ENCODE measurements at places on chromosomes 3 and 15. TPM values are rescaled to one million over a fixed set of nuclear protein-coding genes. Genes with fewer than 3 reads are reported as not detected.
A peak's percentile ranks its signal among the peaks of the same experiment; 100 is the strongest.

The GOLGA8T gene
- total RNA-seq: not detected

GRCh38 chr15:97126553-97127233, 796.2 kb downstream of the NR2F2 start:
- no peaks in the 10 kb centered on the region for H3K27me3 ChIP-seq
- no peak for DNase-seq
- H3K36me3 ChIP-seq: no peaks in the 10 kb centered on the region

The HDGFL3 gene
- 40.1 TPM for total RNA-seq

DNA sequence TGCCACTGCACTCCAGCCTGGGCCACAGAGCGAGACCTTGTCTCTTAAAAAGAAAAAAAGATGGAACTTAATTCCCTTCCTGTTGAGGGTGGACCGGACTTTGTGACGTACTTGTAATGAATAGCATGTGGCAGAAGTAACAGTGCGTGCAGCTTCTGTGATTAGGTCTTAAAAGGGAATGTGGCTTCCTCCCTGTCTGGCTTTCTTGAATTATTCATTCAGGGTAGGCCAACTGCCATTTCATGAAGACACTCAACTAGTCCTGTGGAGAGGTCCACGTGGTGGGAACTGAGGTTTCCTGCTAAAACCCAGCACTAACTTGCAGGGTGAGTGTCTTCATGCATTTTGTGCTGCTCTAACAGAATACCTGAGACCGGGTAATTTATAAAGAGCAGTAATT, 98.9 kb upstream of the PIAS1 start:
- H3K36me3 ChIP-seq: no peaks in the 10 kb centered on the region
- H3K27ac ChIP-seq: peak overlapping the region; percentile 5
- no peaks in the 10 kb centered on the region for H3K27me3 ChIP-seq
- DNase-seq: no peak
- H3K4me3 ChIP-seq: no peak overlapping the region
- no peaks in the 10 kb centered on the region for H3K4me1 ChIP-seq

GRCh38 chr3:126523745-126524428, at the start of gene CHST13:
TSS of gene CHST13 (plus strand) at chr3:126524155. CDS start at chr3:126524333, 178 bp downstream.
- H3K27me3 ChIP-seq: peaks cover 3% of the 10 kb centered on the region
- no peaks in the 10 kb centered on the region for H3K36me3 ChIP-seq
- H3K27ac ChIP-seq: no peak within 1 kb of the TSS
- H3K4me1 ChIP-seq: peaks cover 2% of the 10 kb centered on the region

The CHRM5 gene
- 0.06 TPM for total RNA-seq

The EPHB1 gene
- total RNA-seq: 3.2 TPM

- DNase-seq: no peak
- no peak overlapping the region for H3K27ac ChIP-seq
- H3K36me3 ChIP-seq: no peaks in the 10 kb centered on the region
- H3K4me1 ChIP-seq: no peaks in the 10 kb centered on the region
- H3K27me3 ChIP-seq: no peaks in the 10 kb centered on the region
Measured at GRCh38 chr3:187518207-187518606, 150.0 kb downstream of the RTP4 start.

DNA sequence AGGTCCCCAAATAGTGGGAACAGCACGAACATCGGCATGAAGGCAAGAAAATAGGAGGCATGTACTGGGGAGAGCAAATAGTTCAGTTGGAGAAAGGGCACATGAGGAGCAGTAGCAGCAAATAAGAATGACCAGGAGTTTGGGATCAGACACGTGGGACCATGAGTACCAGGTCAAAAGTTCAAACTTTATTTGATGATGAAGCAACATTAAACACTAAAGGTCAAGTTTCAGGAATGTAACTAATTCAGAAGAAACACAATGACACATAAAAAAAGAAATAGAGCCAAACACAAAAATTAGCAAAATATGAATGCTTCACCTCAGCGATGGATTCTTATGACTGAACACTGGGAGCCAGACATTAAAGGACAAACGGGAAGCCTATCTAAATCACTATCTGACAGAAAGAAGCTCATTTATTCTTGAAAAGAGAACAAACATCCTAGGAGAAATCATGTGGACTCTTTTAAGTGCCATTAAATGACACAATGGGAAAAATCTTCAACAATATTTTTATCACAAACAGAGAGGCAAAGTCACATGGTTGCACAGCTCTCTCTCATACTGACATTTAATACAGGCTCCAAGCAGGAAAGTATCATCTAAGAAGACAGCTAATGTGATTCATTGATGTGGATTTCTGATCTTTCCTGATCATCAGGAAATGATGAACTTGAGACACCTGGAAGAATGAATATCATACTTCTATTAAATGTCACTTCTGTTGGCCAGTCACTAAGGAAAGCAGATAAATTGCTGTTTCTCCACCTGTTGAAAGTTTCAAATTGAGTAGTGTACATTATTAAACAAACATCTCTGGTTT, 216.9 kb upstream of the THBS1 start:
- H3K4me1 ChIP-seq: no peaks in the 10 kb centered on the region
- no peaks in the 10 kb centered on the region for H3K27me3 ChIP-seq
- no peak overlapping the region for H3K27ac ChIP-seq
- DNase-seq: no peak
- no peaks in the 10 kb centered on the region for H3K36me3 ChIP-seq

Data from kidney (tissue), 22 donors.